ENCODE measurements at places on chromosomes 7 and 10.

GRCh38 chr10:103493916-103494877 lies 692 bp downstream of the NEURL1 start:
- no peak for DNase-seq

- no peak for DNase-seq
These were observed 65.0 kb downstream of the PRKCQ start for GRCh38 chr10:6514844-6515780.

- peak; percentile 8 for DNase-seq
These were observed 45.2 kb upstream of the BHLHA15 start for GRCh38 chr7:98165827-98166667.

DNA sequence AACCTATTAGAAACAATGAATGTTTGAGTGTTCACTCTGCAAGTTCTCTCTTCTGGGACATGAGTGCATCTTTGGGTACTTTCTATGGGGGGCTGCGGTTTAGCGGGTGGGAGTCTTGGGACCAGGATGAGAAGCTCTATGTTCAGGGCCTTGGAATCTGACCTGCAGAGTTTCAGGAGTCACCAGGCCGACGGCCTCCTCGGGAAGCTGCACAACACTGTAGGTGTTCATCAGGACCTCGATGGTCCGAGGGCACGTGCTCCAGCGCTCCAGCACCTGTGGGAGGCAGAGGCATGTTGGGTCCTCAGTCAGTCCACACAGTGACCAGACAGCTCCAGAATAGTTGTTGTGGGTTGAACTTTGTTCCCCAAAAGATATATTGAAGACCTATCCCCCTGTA lies 8.9 kb upstream of the GBX1 start:
- no peak for DNase-seq

DNA sequence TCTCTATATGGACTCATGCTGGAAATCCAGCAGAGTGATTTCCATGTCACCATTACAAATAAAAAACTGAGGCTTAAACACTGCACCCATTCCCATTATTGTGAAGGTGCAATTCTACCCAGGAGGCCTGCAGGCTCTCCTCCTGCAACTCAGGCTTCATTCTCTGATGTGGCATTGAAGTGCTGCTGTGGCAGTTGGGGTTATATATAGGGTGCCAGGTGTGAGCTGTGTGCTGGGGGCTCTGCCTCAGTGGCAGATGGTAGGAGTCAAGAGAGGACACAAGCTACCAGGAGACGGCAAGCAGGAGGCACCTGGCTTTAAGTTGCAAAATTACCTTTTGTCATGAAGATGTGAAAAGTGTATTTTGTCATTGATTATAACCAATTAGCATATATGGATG lies 21.3 kb downstream of the ZNF107 start:
- no peak for DNase-seq

GRCh38 chr10:71241114-71241829 lies 28.9 kb downstream of the UNC5B start:
- no peak for DNase-seq

DNA sequence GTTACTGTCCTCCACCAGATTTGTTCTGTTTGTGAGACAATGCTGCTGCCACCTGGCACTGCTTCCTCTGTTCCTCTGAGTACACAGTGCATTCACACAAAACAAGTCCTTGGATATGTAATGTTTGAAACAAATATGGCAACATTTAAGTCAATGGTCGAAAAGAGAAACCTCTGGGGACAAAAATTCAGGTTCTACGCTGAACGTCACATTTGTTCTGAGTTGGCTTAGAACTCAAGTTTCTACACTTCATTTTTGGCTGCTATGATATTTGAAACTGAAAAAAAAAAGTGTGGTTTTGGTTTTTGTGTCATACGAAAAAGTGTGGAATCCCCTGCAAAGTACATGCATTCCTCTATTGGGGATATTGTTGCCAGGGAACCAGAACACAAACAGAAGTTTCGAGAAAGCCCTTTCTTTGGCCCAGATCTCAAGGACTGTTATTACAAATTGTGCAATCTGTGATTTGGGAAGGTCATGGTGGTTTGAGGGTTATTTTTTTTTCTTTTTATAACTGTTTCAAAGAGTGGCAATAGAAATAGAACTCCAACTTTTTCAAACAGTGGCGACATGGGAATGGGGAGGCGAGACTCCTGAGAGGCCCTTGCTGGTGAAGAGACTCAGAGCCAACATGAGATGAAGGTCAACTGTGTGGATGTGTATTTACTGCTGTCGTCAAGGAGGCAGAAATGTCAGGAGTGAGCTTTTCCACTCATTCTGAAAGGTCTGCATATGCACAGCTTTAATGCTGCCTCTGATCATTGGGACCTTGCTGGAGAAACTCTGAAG lies 127.5 kb downstream of the CUBN start:
- DNase-seq = peak; percentile 61

- DNase-seq = no peak
These were observed 48.1 kb upstream of the PLEKHA1 start for GRCh38 chr10:122326385-122326784.

DNA sequence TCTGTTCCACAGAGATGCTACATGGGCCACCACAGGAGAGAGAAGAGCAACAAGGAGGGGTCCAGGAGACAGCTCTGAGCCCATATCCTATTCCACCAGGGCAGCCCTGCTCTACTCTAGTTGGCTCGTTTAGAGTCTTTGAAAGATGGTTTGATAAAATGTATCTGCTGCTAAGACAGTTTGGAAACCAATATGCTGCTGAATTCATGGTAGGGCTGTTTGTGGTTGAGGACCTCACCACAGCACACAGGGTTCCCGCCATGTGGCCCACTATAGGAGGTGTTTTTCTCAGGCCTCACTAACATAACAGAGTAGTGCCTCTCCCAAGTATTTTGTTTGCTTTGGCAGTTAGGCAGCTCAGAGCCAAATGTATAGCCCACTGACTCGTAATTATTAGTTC lies 35.8 kb upstream of the ZC3HAV1L start:
- no peak for DNase-seq

All from mammary epithelial cell (primary cell).